ENCODE measurements at places on chromosomes 2 and 18.
A peak's percentile ranks its signal among the peaks of the same experiment; 100 is the strongest.

DNA sequence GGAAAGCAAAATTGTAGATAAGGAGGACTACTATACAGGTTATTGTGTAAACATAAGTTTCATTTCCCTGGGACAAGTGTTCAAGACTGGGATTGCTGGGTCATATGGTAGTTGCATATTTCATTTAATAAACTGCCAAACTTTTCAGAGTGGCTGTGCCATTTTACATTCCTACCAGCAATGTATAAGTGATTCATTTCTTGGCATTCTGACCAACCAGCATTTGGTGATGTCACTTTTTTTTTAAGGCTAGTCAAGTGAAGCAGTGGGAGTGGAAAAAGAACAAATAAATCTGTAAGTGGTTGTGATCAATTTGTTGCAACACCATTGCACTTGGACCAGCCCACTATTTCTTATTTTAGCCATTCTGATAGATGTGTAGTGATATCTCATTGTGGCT lies 5.2 kb upstream of the CHCHD5 start:
- DNase-seq: peak; percentile 95

DNA sequence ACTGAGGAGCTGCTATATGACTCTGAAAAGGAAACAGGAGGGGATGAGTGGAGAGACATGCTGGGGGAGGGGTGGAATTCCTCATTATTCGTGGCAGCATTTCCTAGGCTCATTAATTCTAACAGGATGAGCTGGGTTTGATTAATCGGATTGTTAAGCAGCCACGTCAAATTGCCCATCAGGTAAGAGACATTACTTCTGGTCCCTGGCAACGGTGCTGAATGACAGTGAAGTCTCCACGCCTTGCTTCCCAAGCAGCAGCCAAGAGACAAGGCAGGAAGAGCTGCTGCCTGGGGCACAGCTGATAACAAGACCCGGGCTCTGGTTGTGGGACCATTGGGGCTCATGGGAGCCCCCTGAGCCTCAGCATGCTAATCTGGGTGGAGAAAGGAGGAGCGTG lies 86.6 kb downstream of the MARCHF4 start:
- no peak for DNase-seq

GRCh38 chr2:187576906-187577305 lies 22.7 kb upstream of the TFPI start:
- DNase-seq: no peak

GRCh38 chr2:152241948-152242729 lies 66.6 kb upstream of the STAM2 start:
- DNase-seq: no peak

GRCh38 chr18:8229787-8230186 lies 379.4 kb upstream of the RAB12 start:
- DNase-seq: no peak
